Amniotic stem cell (primary cell): ENCODE measurements at places on chromosomes 3 and 15.

DNA sequence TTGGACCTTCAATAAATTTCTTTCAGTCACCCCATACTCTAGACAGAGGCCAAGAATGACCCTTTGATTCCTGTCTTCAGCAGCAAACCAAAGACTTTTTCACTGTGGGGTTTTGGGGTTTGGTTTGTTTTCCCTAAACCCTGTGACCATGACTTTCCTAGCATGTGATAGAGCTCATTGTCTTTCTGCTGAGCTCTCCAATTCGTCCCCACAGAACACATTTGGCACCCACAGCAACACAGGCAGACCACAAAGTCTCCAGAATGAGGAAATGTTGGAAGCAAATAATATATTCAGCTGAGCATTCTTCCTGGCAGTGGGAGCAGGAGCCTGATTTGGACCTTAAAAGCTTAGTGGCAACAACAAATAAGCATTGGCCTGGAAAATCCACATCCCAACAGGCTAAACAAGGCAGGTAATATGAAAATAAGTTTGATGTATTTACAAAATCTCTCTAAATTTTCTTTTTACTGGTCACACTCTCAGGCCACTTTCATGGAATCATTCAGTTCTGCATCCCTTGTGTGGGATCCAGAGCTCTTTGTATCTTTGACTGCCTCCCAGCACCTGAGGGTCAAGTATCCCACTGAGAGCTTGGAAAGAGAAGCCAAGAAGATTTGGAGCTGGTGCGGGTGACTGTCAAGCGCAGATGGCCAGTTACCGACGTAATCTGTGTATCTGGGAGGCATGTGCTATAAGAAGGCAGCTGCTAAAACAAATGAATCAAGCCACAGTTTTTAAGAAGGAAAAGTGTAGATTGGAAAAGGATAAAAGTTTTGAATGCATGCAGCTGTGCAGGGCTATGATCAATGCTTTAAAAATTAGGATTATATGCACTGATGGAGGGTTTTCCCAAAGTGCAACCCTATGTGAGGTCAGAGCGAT is 36.5 kb upstream of the CPB1 start:
- DNase-seq, result no peak

DNA sequence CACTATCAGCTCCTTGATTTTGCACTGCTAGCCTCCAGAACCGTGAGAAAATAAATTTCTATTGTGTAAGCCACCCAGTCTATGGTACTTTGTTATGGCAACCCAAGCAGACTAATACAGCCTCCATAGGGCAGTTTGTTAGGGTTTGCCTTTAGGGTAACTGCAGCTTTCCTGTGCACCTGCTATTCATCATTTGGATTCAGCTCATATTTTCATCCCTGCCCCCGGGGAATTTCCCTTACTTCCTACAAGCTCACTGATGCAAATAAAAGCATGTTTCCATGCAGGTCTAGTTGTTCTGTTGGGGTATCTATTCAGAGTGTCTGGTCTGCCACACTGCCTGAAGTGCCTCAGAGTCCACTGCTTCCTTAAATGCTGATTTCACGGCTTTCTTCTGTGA is 48.6 kb upstream of the ATOSA start:
- DNase-seq, result no peak

- no peak for DNase-seq
Observed at GRCh38 chr3:23888617-23889228, 28.1 kb downstream of the NKIRAS1 start.

DNA sequence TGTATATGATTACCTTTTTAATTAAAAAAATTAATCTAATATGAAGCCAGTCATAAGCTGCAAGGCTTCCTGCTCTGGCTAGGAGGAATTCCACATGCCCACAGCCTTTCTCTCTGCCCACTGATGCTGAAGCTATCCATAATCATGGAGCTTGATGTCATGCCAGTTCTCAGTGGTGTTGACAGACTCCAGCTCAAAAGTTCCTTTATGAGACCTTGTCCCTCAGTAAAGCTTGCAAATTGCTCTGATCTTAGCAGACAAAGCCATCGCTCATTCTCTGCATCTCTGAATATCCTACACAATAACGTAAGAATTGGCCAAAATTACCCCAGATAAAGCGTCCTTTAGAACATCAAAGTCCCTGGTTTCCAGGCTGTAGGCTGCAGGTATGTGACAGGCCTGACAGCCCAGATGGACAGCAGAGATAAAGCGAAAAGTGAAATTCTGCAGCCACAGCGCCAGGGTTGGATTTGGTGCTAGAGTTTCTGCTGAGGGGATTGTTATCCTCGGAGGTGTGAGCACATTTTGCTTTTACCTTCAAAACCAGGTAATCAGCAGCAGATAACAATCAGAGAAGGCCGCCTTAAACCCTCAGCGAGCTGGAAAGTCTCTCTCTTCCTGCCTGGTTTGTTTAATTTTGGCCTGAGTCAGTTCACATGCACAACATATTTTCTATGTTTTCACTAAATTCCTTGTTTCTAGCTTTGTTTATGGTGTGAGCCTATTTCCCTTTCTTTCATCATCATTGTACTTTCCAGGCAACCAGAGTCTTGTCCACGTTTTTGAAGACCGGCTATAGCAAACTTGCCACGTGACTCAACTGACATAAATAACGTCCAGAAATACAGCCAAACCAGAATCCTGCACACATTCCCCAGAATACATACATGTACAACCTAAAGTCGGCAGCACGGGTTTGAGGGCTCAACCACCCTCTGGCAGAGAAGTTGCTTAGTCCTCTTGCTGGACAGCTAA is 36.6 kb upstream of the ALDH1A3 start:
- peak; percentile 76 for DNase-seq

DNA sequence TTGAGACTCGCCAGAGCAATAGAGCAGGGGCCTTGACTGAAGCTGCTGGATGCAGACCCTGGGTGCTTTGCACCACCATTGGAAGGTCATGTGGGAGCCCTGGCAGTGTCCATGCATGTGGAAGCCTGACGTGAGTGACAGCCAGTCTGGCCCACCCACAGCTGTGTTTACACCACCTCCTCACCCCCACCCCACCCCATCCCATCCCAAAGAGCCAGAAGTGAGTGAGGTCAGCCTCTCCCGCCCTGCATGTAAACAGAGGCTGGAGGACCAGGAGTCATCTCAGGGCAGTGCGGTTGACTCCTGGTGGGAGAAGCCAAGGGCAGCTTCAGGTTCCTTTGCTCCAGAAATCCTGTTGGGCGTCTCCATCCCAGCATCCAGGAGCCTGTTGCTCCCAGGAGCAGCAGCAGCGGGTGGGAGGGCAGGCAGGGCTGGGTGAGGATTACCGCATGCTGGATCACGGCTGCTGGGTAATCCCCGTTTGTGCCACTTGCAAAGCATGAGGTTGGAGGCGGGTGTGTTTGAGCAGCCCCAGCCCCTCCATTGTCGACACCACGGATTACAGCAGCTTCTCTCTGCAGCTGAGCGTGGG is 44.6 kb downstream of the CORO2B start:
- DNase-seq, result no peak

DNA sequence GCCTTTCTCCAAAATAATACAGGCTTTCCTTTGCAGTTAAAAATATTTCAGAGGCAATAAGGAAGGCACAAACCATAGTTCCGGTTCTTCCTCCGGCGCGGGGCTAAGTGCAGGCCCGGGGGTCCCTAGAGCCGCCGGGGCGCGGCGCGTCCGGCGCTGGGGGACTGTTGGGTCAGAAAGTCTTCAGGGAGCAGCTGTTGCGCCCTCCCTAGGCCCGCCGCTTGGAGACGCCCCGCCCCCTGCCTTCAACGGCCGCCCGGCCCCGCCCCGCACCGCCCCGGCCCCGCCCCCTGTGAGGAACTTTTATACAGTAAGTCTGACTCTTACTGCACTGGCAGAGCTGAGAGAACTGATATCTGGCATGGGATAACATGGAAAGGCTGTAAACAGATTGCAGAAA is 283.1 kb upstream of the ARL6 start:
- DNase-seq, result no peak

DNA sequence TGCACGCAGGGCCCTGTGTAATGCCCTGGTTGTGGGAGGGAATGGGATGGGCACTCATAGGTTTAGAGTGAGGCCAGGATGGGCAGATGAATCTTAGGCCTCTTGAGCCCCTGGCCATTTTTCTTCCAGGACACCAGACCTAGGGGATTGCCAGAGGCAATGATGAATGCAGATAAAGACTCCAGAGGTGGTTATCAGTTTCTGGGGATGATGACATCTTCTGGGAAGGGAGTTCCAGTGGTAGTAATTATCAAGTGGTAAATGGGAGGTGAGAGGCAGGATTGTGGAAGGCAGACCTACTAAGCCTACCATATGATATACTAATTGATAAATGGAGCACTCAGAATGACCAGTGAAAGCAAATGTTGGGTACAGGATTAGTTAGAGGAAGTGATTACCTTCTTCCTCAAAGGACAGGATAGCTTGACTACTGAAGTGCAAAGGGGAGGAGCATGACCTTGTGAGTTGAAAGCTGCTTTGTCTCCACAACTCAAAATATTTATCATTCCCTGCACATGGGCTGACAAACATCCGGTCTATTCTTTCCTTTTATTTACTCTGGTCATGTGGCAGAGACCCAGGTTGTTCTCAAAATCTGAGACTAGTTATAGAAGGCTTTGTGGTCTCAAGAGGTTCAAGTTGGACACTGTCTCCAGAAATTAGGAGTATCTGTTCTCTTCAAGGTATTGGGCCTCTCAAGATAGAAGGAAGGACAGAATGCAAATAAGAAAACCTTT is 10.2 kb upstream of the MAPK6 start:
- DNase-seq, result no peak

- no peak for DNase-seq
Observed at GRCh38 chr3:140170612-140171011, 235.6 kb downstream of the CLSTN2 start.

DNA sequence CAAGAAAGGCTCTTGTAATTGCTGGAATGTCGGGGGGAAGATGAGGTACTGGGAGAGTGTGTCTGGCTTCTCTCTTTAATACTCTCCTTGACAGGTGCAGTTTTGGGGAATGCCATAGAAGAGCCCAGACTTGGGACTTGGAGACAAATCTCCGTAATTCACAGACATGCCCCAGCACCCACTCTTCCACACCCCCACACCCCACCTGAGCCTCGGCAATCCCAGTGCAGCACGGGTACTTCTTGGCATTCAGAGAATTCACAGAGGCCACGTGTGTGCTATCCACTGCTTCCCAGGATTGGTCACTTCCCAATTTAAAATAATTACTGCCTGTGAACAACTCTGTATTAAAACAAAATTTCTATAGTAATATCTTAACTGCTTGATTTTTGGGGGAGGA is 43.9 kb downstream of the TRIM71 start:
- no peak for DNase-seq
